ENCODE measurements at places on chromosomes 12 and 14. TPM values are rescaled to one million over a fixed set of nuclear protein-coding genes. Genes with fewer than 3 reads are reported as not detected.

The MYH6 gene
- 0.50 TPM for total RNA-seq

The RD3L gene
- not detected for total RNA-seq

The NRIP2 gene
- total RNA-seq: 1.2 TPM

The MRPL42 gene
- total RNA-seq: 54.8 TPM

The SPTB gene
- total RNA-seq: 5.0 TPM

The BMP4 gene
- 12.4 TPM for total RNA-seq

The MGST1 gene
- 71.6 TPM for total RNA-seq

The CISTR gene
- not detected for total RNA-seq

The PLEK2 gene
- total RNA-seq: not detected

The TMTC1 gene
- total RNA-seq: 48.7 TPM

The SSPN gene
- total RNA-seq: 11.3 TPM

The CSRP2 gene
- total RNA-seq: 43.2 TPM

The PPP1R1A gene
- total RNA-seq: 43.3 TPM

DNA sequence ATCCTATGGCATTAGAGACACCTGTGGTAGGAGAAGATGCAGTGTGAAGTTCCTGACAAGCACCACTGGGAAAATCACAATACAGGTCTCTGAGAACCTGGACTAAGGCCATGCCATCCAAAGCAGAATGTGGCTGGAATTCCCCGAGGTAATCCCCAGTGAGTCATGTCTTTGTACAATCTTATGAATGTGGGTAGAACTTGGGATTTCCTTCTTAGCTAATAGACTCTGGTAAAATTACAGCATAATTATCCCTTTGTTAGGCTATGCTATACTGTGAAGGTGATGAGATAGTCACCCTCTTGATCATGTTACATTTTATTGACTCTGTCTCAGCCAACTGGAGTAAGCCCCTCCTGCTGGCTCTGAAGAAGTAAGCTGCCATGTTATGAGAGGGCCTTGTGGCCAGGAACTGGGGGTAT, 224.3 kb upstream of the DCN start:
- peaks cover 4% of the 10 kb centered on the region for H3K36me3 ChIP-seq
- no peak for DNase-seq
- H3K4me1 ChIP-seq: peaks cover 10% of the 10 kb centered on the region
- no peaks in the 10 kb centered on the region for H3K27me3 ChIP-seq

DNA sequence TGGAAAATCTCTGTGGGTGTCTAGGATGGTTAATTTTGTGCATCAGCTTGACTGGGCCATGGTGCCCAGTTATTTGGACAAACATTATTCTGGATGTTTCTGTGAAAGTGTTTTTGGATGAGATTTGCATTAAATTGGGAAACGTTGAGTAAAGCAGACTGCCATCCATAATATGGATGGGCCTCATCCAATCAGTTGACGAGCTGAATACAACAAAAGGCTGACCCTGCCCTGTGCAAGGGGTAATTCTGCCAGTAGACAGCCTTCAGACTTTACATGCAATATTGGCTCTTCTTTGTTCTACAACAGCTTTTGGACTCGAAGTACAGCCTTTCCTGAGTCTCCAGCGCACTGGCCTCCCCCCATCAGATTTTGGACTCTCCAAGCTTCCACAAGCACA, 1.5 kb upstream of the CDKN3 start:
- peaks cover 17% of the 10 kb centered on the region for H3K4me1 ChIP-seq
- H3K27ac ChIP-seq: no peak overlapping the region
- H3K36me3 ChIP-seq: peaks cover 4% of the 10 kb centered on the region
- H3K27me3 ChIP-seq: peaks cover 3% of the 10 kb centered on the region
- H3K4me3 ChIP-seq: peak overlapping the region; percentile 25

DNA sequence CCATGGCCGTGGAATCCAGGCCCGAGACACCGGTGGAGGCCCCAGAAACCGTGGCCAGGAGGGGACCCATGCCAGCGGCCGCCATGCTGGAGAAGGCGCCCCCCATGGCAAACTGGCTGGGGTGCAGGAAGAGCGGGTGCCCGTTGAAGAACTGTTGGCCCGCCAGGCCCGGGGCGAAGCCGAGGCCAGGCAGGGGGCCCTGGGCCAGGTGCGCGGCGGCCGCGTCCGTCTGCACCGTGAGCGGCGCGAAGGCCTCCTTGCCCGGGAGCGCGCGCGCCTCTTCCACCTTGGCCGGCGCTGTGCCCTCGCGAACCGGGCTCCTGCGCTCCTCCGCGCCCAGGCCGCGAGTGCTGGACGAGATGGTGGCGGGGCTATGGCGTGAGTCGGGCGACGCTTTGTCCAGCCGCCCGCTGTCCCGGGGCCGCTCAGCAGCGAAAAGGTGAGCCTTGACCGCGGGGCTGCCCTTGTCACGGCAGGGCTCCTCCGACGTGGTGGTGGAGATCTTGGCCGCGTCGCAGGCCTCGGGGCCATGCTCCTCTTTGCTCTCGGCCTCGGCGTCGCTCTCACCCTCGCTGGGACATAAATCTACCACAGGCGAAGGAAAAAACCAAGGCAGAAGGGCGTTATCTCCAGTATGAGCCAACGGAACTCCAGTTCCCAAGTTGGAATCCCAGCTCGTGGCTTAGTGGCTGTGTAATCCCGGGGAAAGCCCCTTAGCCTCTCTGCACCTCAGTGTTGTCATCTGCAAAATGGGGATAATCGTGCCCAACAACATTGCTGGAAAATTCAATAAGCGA, 9.5 kb downstream of the TBX3 start:
- H3K4me1 ChIP-seq: peaks cover 62% of the 10 kb centered on the region
- H3K4me3 ChIP-seq: peak overlapping the region; percentile 77
- H3K27me3 ChIP-seq: peaks cover 64% of the 10 kb centered on the region
- no peak for DNase-seq
- peak overlapping the region; percentile 90 for H3K27ac ChIP-seq
- peaks cover 66% of the 10 kb centered on the region for H3K36me3 ChIP-seq

- peaks cover 9% of the 10 kb centered on the region for H3K36me3 ChIP-seq
- DNase-seq: no peak
- no peak overlapping the region for H3K4me3 ChIP-seq
- no peak overlapping the region for H3K27ac ChIP-seq
- peaks cover 11% of the 10 kb centered on the region for H3K27me3 ChIP-seq
- H3K4me1 ChIP-seq: peaks cover 14% of the 10 kb centered on the region
Observed at GRCh38 chr12:107330831-107331431, 237.6 kb upstream of the CRY1 start.

- H3K4me1 ChIP-seq: peaks cover 32% of the 10 kb centered on the region
- H3K27me3 ChIP-seq: no peaks in the 10 kb centered on the region
- no peak overlapping the region for H3K27ac ChIP-seq
- H3K4me3 ChIP-seq: no peak overlapping the region
- H3K36me3 ChIP-seq: no peaks in the 10 kb centered on the region
Observed at GRCh38 chr12:102436867-102437266, 43.5 kb downstream of the IGF1 start.

DNA sequence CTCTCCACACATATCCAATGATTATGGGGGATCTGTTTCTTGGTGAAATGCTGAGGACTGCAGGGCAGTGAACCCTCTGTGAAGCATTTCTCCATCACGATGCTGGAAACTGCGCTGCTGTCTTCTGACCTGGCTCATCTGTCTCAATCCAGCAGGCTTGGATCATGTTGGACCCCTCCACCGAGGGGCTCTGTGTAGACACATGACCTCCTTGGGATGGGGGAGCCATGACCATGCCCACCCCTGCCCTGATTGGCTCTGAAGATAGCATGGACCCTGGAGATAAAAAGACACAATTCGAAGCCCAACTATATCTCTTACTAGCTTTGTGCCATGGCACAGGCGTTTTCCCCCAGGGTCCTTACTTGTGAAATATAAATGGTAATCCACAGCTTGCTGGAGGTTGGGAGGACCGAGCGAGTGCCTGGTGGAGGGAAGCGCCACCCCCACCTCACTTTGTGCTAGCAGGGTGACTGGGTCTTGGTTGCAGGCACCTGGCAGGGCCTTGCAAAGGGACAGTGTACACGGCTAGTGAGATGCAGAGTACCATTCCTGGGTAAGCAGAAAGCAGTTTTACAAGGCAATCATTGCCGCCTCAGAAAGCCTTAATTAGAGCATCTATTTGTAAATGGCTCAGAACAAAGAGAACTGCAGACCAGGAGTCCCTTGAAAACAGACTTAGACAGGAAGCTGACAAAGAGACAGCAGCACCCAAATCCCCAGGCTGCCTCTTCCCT, 2.4 kb upstream of the KRT83 start:
- H3K27me3 ChIP-seq: peaks cover 59% of the 10 kb centered on the region
- DNase-seq: no peak
- no peaks in the 10 kb centered on the region for H3K36me3 ChIP-seq
- no peak overlapping the region for H3K4me3 ChIP-seq
- no peak overlapping the region for H3K27ac ChIP-seq

DNA sequence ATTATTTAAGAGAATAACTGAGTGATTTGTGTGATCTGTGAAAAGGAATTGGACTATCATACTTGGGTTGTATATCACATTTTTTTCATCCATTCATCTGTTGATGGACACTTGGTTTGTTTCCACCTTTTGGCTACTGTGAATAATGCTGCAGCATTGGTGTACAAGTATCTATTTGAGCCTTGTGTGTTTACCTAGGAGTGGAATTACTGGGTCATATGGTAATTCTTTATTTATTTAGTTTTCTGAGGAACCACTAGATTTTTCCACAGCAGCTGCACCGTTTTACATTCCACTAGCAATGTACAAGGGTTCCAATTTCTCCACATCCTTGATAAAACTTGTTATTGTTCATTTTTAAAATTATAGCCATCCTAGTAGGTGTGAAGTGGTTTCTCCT, 56.1 kb downstream of the APAF1 start:
- H3K4me1 ChIP-seq: peaks cover 6% of the 10 kb centered on the region
- no peak for DNase-seq
- peaks cover 17% of the 10 kb centered on the region for H3K36me3 ChIP-seq
- no peaks in the 10 kb centered on the region for H3K27me3 ChIP-seq

GRCh38 chr12:10067942-10068341, 30.8 kb downstream of the CLEC1A start:
- H3K27ac ChIP-seq: no peak overlapping the region
- no peak overlapping the region for H3K4me3 ChIP-seq
- no peaks in the 10 kb centered on the region for H3K4me1 ChIP-seq
- H3K27me3 ChIP-seq: no peaks in the 10 kb centered on the region
- H3K36me3 ChIP-seq: no peaks in the 10 kb centered on the region

DNA sequence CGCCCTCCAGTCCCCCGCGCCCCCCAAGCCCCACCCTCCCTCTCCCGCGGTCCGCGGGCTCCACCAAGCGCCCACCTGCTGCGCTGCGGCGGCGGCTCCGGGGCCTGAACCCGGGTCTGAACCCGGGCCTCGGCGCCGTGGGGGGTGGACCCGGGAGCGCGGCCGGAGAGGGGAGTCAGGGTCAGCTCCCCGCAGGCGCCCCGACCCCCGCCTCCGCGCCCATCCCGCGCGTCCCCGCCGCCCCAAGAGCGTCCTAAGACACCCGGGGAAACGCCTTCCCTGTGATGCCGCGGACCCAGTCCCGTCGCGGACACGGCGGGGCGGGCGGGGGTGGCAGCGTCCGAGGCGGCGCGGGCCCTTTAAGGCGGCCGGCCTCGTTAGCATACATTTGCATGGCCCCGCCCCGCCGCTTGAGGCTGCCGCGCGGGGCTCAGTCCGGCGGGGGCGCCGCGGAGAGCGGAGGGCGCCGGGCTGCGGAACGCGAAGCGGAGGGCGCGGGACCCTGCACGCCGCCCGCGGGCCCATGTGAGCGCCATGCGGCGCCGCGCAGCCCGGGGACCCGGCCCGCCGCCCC, at the start of gene MMP17:
MMP17 (plus strand) TSS at position 433 of the 574 bp plus-strand sequence; CDS start at position 535, 102 bp downstream.
- H3K27me3 ChIP-seq: peaks cover 48% of the 10 kb centered on the region
- no peaks in the 10 kb centered on the region for H3K36me3 ChIP-seq
- peak within 1 kb of the TSS; percentile 80 for H3K4me3 ChIP-seq
- H3K27ac ChIP-seq: no peak within 1 kb of the TSS
- peaks cover 4% of the 10 kb centered on the region for H3K4me1 ChIP-seq

GRCh38 chr12:69055280-69055679, 122.3 kb upstream of the CPM start:
- H3K36me3 ChIP-seq: no peaks in the 10 kb centered on the region
- no peak for DNase-seq
- no peak overlapping the region for H3K4me3 ChIP-seq
- no peak overlapping the region for H3K27ac ChIP-seq
- H3K27me3 ChIP-seq: no peaks in the 10 kb centered on the region

GRCh38 chr12:132202929-132203721, 58.9 kb downstream of the NOC4L start:
- no peak overlapping the region for H3K27ac ChIP-seq
- no peak for DNase-seq
- peaks cover 38% of the 10 kb centered on the region for H3K27me3 ChIP-seq
- H3K4me3 ChIP-seq: no peak overlapping the region

DNA sequence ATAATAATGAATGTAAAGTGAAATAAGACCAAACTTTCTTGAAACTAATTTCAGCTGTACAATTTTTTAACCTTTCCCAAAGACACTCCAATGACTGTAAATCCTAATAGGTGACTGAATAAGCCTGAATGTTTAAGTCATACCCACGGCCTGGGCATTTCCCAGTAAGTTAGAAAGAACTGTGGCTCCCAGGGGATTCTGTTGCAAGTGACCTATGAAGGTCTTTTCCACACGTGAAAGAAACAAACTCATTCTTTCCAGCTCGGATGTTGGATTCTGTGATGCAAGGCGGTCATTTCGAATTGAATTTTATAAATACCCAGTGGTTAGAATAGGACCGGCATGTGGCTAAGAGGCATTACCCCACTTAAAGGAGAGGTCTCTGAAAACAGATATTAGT, 1134.4 kb downstream of the GALC start:
- no peak for DNase-seq
- no peaks in the 10 kb centered on the region for H3K4me1 ChIP-seq
- no peak overlapping the region for H3K27ac ChIP-seq
- H3K36me3 ChIP-seq: no peaks in the 10 kb centered on the region
- no peaks in the 10 kb centered on the region for H3K27me3 ChIP-seq

- H3K4me1 ChIP-seq: no peaks in the 10 kb centered on the region
- peaks cover 13% of the 10 kb centered on the region for H3K36me3 ChIP-seq
- H3K4me3 ChIP-seq: no peak overlapping the region
- no peak for DNase-seq
Observed at GRCh38 chr14:80653956-80654355, 287.6 kb downstream of the CEP128 start.

GRCh38 chr12:47269916-47270315, 190.2 kb upstream of the AMIGO2 start:
- peaks cover 7% of the 10 kb centered on the region for H3K4me1 ChIP-seq
- no peaks in the 10 kb centered on the region for H3K36me3 ChIP-seq
- DNase-seq: no peak
- no peak overlapping the region for H3K27ac ChIP-seq
- peaks cover 2% of the 10 kb centered on the region for H3K27me3 ChIP-seq

- no peak overlapping the region for H3K4me3 ChIP-seq
- H3K36me3 ChIP-seq: peaks cover 5% of the 10 kb centered on the region
- DNase-seq: no peak
- no peaks in the 10 kb centered on the region for H3K27me3 ChIP-seq
Observed at GRCh38 chr14:74905595-74906142, 17.4 kb downstream of the RPS6KL1 start.

DNA sequence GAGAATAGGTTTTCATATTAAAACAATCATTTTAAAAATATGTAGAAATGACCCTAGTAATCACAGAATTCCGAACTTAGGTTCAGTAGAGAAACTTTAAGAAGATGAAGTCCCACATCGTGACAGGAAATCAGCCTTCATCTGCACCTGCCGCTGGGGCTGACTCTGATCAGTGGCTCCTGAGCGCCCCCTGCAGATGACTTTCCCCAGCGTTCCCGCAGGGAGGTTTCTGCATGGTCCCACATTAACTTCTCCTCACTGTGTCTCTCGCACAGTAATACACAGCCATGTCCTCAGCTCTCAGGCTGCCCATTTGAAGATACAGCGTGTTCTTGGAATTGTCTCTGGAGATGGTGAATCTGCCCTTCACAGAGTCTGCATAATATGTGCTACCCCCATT, 1131.1 kb downstream of the TMEM121 start:
- DNase-seq: no peak
- no peaks in the 10 kb centered on the region for H3K27me3 ChIP-seq
- no peaks in the 10 kb centered on the region for H3K4me1 ChIP-seq
- H3K27ac ChIP-seq: no peak overlapping the region
- H3K36me3 ChIP-seq: no peaks in the 10 kb centered on the region
- H3K4me3 ChIP-seq: no peak overlapping the region

Measured in type B pancreatic cell (in vitro differentiated cells).